ENCODE measurements at places on chromosomes 2 and 18. TPM values are rescaled to one million over a fixed set of nuclear protein-coding genes. Genes with fewer than 3 reads are reported as not detected.

Gene C18orf32
- 27.4 TPM for total RNA-seq

Gene M1AP
- total RNA-seq: 0.22 TPM

Gene RAX
- 0.63 TPM for total RNA-seq

Gene PLGLB1
- 1.8 TPM for total RNA-seq

Gene ZEB2
- total RNA-seq: 56.1 TPM

DNA sequence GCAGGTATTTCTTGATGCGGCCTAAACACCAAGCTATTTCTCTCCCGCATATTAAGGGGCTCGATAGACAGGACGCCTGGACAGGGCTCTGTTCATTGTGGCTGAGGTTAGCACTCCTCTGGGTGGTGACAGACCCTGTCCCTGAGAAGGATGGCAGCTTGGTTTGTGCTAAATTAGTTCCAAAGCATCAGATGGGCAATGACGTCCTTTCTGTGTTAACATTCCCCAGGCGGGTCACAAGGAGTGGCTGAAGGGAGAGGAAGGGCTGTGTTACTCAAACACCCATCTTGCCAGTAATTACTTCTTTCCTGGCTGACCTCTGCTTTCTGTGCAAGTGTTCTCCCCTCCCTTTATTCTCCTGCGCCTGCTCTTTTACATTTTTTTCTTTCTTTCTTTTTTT is 75.0 kb downstream of the TMEM247 start:
- ATAC-seq: peak; percentile 89

DNA sequence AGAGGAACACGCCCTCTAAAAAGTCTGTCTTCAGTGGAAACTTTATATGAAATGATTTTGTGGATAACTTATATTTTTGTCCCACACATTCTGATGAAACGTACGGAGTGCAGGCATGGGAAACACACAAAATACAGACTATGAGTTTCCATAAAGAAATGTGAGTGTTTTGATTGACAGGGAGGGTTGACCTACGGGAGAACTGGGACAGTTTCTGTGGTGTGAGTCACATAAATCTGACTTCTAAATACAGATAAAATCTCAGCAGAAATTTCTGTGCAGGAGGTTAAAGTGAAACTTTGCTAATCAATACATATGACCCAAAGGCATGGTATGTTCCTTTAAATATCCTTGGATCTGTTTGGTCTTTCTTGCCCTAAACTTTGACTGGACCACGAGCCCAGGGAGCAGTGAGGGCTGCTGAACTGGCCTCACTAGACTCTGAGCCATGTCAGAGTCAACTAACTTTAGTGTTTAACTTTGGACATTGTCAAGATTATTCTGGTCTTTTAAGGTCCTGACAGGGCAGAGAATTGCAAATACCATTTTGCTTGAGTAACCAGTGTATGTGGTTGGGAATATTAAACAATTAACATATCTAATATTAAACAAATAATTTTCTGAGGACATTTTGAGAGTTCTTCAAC is 206.9 kb upstream of the LYPD1 start:
- ATAC-seq: peak; percentile 13

- ATAC-seq: no peak
Observed at GRCh38 chr2:118854507-118855345, 7.3 kb upstream of the EN1 start.

GRCh38 chr18:37524139-37524497 is 41.5 kb downstream of the CELF4 start:
- ATAC-seq: no peak

DNA sequence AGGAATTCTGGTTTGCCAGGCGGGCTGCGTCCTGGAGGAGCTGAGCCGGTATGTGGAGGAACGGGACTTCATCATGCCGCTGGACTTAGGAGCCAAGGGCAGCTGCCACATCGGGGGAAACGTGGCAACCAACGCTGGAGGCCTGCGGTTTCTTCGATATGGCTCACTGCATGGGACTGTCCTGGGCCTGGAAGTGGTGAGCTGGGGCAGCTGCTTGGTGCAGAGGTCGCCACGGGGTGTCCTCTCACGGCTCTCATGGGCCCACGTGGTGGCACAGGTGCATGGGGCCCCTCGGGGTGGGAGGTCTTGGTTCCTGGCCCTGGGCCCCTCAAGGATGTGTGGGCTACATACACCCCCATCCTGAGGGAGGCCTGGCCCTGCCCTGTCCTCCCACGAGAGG is 9.2 kb downstream of the D2HGDH start:
- no peak for ATAC-seq

- no peak for ATAC-seq
Observed at GRCh38 chr2:194104687-194105086, 1552.3 kb upstream of the SLC39A10 start.

DNA sequence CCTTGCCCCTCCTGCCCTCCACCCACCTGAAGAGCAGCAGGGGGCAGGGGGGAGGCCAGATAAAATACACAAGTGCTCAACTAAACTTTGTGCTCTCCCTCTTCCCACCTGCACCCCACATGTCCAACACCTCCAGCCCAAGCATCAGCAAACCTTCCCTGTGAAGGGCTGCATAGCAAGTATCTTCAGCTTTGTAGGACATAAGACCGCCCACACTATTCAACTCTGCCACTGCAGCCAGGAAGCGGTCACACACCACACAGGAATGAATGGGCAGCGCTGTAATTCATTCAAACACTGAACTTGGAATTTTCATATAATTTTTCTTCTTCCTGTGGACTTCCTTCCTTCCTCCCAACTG is 27.5 kb downstream of the TFCP2L1 start:
- ATAC-seq: no peak

- peak; percentile 57 for ATAC-seq
Observed at GRCh38 chr2:113136828-113137775, 9.7 kb downstream of the IL1RN start.

GRCh38 chr2:132758995-132759394 is 89.0 kb upstream of the LYPD1 start:
- ATAC-seq: no peak

DNA sequence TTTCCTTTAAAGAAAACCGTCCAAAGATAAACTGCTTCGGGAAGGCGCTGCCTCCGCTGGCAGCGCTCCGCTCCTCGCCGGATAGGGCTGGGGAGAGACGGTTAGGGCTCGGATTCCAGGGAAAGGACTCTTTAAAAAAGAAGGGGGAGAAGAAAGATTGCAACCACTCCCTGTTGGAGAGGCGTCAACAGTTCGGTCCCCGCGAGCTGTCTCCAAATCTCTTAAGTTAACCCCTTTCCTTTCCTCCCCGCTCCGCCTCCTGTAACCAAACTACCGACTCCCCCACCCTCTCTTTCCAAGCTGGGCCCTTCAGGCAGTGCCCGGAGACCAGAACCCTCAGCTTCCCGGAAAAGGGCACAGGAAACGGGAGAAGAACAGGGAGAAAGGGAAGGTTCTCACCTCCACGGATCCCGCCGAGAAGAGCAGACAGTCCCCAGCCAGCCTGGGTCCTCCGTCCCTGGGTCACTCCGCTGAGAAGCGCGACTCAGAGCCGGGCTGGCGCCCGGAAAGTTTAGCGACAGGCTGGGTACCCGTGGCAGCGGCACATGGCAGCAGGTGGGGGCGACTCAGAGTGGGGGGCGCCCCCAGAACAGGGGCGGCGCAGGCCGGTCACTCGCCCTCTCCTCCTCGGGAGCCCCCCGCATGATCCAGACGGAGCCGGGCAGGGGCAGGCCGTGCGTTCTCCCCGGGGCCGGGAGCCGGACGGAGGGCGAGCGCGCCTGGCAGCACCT is 675 bp downstream of the FZD5 start:
- peak; percentile 3 for ATAC-seq

DNA sequence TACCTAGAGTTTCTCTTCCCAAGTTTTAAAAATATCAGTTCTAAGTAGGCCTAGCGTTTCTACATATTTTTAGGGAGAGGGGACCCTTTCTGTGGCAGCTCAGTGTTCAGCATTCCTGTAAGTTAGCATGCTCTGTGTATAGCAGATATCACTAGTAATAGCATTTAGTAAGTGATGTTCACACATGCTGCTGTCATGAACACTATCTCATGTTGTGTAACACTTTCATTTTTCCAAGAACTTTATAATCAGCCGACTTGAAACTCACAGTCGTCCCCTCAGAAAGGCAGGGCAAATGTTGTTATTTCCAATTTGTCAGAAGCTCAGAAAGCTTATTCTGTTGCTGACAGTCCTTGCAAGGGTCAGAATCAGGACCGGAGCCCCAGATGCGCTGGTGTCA is 267.7 kb downstream of the ALPK2 start:
- ATAC-seq: no peak

GRCh38 chr2:125526093-125526492 is 1129.9 kb upstream of the GYPC start:
- no peak for ATAC-seq

- no peak for ATAC-seq
Observed at GRCh38 chr2:156435396-156435717, 822 bp upstream of the GPD2 start.

- ATAC-seq: no peak
Observed at GRCh38 chr18:49596687-49597086, 34.8 kb downstream of the LIPG start.

DNA sequence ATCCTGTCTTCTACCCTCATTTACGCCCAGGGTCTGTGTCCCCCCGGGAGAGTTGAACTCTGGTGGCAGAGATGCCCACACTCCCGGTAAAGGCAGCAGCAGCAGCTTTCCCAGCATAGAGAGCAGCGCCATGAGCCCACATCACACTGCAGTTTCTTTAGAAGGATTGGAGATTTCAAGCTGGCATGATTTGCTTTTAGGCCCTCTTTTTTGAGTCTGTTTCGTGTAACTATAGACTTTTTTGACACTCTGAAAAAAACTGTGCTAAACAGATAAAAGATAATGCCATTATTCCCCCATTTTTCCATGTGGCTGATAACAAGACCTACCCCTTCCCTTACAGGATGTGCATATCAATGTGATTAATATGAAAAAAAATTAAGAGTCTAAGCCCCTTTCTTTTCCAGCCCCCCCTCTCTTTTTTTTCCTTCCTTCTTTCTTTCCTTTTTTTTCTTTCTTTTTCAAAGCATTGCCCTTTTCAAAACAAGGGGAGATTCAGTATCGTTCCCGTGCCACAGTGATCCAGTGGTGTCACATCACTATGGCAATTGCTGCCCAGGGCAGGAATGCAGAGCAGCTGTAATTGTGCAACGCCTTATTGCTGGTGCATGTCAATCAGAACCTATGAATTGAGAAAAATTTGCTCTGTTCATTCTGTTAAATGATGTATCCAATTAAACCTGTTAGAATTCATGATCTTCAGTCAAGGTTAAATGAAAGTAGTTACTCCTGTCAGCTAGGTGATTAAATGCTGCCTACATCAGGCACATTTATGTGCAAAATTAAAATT is 104.5 kb downstream of the CDCA7 start:
- ATAC-seq: no peak

DNA sequence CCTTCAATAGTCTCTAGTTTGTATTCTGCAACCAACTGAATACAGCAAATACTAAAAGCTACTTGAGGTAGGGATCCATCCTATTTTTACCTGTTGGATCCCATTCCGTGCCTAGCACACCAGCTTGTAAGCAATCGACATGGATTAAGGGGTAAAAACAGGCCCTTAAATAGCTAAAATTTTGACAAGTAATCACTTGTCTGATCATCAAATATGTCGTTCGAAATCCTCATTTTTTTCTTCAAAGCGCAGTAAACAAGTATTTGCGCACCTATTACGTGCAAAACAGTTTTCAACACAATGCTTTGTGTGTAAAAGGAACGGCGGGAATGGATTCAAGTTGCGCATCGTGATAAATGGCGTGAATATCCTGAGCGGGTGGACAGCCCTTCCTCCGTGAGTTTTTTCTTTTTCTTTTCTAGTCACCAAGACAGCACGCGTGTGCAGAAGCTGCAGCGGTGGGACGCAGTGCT is 1.4 kb upstream of the ACVR2A start:
- ATAC-seq: no peak

DNA sequence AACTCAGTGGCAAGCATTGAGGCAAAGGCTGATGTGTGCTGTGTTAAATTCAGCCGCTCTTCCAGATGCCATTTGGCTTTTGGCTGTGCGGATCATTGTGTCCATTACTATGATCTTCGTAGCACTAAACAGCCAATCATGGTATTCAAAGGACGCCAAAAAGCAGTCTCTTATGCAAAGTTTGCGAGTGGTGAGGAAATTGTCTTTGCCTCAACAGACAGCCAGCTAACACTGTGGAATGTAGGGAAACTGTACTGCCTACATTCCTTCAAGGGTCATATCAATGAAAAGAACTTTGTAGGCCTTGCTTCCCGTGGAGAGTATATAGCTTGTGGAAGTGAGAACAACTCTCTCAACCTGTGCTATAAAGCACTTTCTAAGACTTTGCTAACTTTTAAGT is 195.5 kb upstream of the RAB12 start:
- ATAC-seq: no peak

- no peak for ATAC-seq
Observed at GRCh38 chr2:104945121-104945520, 91.2 kb downstream of the POU3F3 start.

DNA sequence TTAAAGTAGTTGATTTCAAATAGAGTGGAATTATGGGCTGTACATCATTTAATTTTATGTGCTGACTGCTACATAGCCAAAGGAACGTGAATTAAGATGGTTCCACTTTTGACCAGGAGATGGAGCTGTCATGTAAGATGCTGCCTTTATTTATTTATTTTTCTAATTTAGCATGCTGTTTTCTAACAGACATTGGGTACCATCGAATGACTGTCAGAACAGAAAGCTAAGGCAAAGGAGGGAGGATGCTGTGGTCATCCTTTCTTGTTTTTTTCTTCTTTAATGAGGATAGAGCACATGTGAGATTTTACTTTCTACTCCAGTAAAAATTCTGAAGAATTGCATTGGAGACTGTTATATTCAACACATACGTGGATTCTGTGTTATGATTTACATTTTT is at the start of gene SCN2A:
SCN2A (plus strand) TSS at position 185 of the 400 bp plus-strand sequence. CDS start 56,410 bp downstream, outside the sequence.
- ATAC-seq: peak; percentile 76

Data from motor neuron (in vitro differentiated cells).